ENCODE measurements at places on chromosomes 1 and 21. TPM values are rescaled to one million over a fixed set of nuclear protein-coding genes. Genes with fewer than 3 reads are reported as not detected.

Gene SRRM1
- 206 TPM for total RNA-seq

- no peak for DNase-seq
Observed at GRCh38 chr21:16580661-16581060, 850.9 kb downstream of the USP25 start.

GRCh38 chr1:166915042-166915441 is 39.0 kb upstream of the TADA1 start:
- DNase-seq = no peak

GRCh38 chr1:68198752-68199151 is 33.6 kb downstream of the WLS start:
- no peak for DNase-seq
